ENCODE measurements at places on chromosomes 1 and 21.
A peak's percentile ranks its signal among the peaks of the same experiment; 100 is the strongest.

GRCh38 chr21:43975469-43976098 lies 36.5 kb upstream of the TRAPPC10 start:
- peak; percentile 78 for DNase-seq

GRCh38 chr1:167676916-167677848 lies 44.6 kb upstream of the MPZL1 start:
- no peak for DNase-seq

- DNase-seq, result no peak
Observed at GRCh38 chr1:204859861-204860267, 10.8 kb upstream of the NFASC start.

GRCh38 chr21:35346697-35347096 lies 297.6 kb upstream of the RUNX1 start:
- no peak for DNase-seq

DNA sequence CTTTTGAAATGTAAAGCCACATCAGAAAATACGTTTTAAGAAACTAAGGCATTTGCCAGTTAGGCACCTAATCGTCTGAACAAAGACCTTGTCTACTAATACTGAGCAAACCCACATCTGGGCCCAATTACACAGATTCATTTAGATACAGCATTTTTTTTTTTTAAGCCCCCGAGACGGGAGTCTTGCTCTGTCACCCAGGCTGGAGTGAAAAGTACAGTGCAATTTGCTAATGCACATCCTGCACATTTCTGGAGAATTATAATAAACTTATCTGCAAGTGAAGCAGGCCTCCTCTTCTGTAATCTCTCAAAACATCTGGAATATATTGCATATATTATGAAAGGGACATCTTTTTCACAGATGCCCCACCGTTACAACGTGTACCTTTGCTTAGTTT lies 3.3 kb downstream of the RSRP1 start:
- no peak for DNase-seq

- no peak for DNase-seq
Observed at GRCh38 chr1:36154765-36155407, 1.1 kb upstream of the MAP7D1 start.

DNA sequence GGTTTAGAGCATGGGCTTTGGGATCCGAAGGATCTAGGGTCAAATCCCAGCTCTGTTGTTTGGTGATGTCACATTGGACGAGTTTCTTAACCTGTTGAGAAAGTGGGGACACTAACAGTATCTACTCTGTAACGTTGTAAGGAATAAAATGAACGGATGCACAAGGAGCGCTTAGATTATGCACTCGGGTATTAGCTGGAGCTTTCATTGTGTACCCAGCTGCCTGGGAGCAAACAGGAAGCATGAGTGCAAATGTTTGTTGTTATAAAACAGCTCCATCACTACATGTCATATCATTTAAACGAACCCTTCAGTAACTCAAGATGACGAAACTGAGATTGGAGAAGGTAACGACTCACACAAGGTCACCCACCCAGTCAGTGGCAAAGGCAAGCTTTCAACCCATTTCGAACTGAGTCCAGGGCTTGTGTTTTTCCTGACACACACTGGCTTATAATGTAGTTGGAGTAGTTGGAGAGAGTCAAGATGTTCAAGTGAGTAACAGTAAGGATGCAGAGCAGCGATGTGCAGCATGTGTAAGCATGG lies 16.2 kb upstream of the SLC6A17 start:
- DNase-seq, result no peak

GRCh38 chr1:46816930-46817329 lies 18.1 kb downstream of the CYP4B1 start:
- no peak for DNase-seq

- no peak for DNase-seq
Observed at GRCh38 chr1:213507472-213508223, 456.6 kb downstream of the RPS6KC1 start.

DNA sequence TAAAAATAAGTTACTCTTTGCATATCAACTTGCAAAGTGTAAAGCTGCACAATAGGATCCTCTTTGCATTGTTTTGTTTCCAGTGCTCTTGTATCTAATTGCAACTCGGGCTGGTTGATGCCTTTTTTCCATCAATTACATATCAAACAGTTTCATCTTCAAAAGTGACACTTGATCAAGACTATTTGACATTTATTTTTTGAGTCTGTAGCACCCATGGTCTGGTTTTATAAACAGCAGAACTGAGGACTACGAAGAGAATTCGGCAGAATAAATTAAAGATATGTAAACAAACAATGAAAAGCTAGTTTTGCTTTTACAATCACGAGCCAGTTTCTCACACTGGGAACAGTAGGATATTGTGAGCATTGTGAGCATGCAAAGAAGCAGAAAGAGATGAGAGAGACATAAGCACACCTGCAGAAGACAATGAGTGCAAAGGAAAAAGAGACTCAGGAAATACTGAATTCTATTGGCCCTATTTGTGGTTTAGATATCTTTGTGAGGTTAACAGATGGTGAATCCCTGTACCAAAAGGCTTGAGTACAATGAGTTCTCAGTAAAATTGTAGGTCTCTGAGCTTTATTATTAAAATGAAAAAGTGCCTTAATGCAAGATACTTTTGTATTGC lies 45.4 kb downstream of the RPL5 start:
- DNase-seq, result no peak

DNA sequence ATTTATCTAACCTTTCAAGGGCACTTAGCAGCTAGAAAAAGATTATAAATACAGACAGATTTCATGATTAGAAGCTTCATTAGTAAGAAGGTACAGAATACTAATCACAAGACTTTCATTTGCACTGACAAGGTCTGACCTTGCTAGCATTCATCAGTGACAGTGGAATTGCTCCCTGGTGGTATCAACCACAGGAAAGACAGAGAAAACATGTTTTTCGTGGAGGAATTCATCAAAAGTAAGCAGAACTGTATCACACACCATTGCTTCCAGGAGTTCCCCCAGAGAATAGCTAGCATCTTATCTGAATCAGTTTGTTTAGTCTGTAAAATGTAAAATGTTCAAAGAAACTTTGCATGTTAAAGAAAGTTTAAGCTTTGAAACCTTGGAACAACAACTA lies 20.6 kb upstream of the CRB1 start:
- DNase-seq, result no peak

GRCh38 chr1:1538334-1538733 lies 2.1 kb downstream of the TMEM240 start:
- no peak for DNase-seq

DNA sequence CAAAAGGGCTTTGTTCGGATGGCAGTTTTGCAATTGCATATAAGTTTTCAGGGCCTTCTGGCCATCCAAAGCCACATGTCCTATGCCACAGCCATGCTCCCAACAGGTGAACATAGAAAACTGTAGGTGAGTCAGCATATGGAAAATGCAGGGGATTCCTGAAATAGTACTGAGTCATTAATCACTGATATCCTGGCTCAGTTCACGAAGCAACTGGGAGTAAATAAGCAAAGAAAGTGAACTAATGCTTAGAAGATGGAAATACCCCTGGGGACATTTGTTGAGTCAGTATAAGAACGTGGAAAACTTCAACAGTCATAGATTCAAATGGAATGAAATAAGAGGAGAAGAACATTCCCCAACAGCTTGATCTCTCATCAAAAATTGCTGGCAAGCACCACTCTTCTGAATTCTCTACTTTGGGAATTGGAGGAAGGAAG lies 148.9 kb upstream of the RUNX1 start:
- no peak for DNase-seq

GRCh38 chr1:167864392-167865032 lies 49.4 kb downstream of the ADCY10 start:
- no peak for DNase-seq

GRCh38 chr1:110384581-110385321 lies 6.1 kb downstream of the SLC16A4 start:
- DNase-seq, result peak; percentile 28

GRCh38 chr1:119790451-119791198 lies 20.6 kb downstream of the REG4 start:
- no peak for DNase-seq

DNA sequence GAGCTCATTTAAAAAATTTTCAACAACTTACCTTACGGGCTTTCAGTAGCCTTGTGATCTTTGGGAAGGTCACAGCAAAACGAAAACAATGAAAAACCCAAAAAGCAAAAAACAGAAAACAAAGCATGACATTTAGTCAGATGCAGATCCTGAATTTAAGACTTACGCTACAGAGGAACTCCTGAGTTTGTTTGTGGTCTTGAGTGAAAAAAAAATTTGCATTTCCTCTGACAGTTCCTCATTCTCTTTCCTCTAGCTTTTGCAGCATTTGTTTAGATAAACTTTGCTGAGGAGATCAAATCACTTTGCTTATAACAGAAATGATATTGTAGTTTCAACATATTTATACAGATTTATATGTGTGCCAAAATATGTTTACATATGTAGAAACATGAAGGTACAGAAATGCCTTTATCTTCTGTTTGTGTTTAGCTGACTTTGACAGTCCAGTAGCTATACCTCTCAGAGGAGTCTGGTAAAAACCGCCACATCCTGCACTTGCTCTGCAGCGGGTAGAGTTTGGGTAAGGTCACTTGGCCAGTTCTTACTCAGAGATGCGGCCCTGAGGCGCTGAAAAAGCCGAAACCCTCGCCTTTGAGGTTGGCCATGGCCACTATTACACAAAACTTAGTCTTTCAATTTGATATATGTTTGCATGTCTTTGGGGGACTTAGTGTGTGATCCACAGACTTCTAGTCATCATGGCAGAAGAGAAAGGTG lies 142.5 kb downstream of the TNR start:
- DNase-seq, result peak; percentile 32

GRCh38 chr21:22351076-22351475 lies 1352.9 kb downstream of the NCAM2 start:
- no peak for DNase-seq

- no peak for DNase-seq
Observed at GRCh38 chr21:36288651-36289243, 31.2 kb upstream of the MORC3 start.

- DNase-seq, result no peak
Observed at GRCh38 chr1:162360874-162361260, 15.8 kb downstream of the SPATA46 start.

DNA sequence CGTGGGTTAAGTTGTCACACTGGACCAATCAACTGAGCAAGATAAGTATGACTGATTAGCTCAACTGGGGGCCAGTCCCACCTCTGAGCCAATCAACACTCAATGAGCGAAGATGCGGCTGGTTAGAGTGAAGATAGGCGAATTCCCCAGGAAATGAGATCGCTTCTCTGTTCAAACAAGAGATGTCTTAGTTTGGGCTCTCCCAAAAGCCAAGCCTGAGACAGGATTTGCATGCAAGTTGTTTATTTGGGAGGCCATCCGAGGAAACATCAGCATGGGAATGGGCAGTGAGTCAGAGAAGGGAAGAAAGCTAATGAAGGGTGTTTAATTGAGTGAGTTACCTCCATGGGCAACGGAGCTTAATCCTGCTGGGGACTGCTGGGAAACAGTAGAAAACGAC lies 4.9 kb upstream of the GJB5 start:
- DNase-seq, result no peak

GRCh38 chr1:200684015-200684414 lies 14.3 kb upstream of the DDX59 start:
- DNase-seq, result no peak

- no peak for DNase-seq
Observed at GRCh38 chr1:155531624-155532023, 31.0 kb downstream of the ASH1L start.

GRCh38 chr1:226697151-226697928 lies 41.7 kb downstream of the ITPKB start:
- no peak for DNase-seq

DNA sequence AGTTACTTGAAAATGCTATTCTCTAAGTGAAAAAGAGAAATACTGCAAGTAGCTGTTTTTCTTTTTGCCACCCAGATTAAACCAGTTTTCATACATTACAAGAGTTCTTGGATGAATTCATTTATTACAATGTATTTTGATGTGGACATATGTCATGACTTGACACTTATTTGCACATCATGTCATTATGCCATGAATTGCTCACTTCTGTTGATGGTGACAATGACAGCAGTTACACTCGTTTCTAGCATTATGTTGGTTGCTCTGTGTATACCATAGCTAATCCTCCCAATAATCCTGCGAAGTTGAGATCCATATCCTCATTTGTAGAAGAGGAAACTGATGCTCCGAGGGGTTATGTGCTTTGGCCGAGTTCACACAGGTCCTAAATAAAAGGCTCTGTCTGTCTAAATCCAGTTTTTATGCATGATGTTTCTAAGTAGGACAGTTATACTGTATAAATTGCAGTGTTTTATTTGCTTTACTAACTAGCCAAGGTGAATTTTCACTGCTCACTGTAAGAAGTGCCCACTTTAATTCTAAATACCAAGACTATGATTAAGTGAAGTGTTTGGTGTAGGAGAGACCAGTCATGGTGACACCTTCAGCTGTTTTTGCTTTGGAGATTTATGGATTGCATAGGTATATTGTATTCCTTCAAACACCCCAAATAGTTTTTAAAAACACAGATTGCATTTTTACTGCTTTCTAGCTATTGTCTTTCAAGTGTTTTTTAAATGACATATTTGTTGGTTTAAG lies 56.7 kb downstream of the PRDM2 start:
- DNase-seq, result no peak

- DNase-seq, result no peak
Observed at GRCh38 chr1:32052887-32053286, 19.9 kb upstream of the TMEM39B start.

- DNase-seq, result no peak
Observed at GRCh38 chr1:93670141-93670540, 11.5 kb downstream of the BCAR3 start.

GRCh38 chr1:95966866-95967265 lies 732.9 kb downstream of the RWDD3 start:
- no peak for DNase-seq

- no peak for DNase-seq
Observed at GRCh38 chr1:27517907-27518718, 28.1 kb upstream of the WASF2 start.

GRCh38 chr21:30719401-30719800 lies 824 bp upstream of the KRTAP21-3 start:
- no peak for DNase-seq

DNA sequence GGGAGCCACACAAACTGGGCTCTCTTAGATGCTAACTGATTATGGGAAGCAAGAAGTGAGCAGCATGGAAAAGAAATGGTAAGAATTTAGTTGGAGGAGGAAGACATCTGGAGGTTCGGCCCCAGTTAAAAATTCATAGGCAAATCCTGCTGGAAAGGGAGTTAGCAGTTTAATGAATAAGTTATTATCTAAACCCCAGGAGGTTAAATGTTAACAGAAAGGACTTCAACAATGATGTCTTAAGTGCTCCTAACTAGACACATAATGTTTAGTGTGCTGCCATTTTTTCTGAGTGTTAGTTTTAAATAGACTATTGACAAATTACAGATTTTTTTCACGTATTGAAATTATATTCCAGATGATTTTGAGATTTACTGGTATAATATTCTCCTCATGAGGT lies 1265.3 kb upstream of the ADGRL2 start:
- DNase-seq, result no peak

GRCh38 chr1:181086926-181087325 lies 1.6 kb upstream of the IER5 start:
- DNase-seq, result no peak
